ENCODE measurements at places on chromosomes 16 and 17. TPM values are rescaled to one million over a fixed set of nuclear protein-coding genes. Genes with fewer than 3 reads are reported as not detected.

Gene CD300A
- not detected for total RNA-seq

DNA sequence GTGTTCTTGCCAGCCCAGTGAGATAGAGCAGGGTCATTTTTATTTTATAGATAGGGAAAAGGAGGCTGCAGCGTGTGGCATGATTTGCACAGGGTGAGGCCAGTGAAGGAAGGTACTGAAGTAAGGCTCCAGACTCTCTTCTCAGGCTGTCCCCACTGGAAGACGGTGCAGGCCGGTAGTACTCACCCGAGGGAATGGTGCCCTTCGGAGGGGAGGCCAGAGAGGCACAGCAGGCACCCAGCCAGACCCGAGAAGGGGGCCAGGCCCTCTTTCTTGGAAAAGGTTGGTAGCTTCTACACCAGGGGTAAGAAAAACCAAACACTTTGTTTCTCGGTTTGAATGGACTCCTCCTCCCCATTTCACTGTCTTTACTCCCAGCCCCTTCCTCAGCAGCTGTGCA is 288 bp downstream of the ANKRD40CL start:
- DNase-seq = no peak

Gene MYLK3
- 0.13 TPM for total RNA-seq

GRCh38 chr17:1460233-1460632 is 4.2 kb upstream of the CRK start:
- no peak for DNase-seq

DNA sequence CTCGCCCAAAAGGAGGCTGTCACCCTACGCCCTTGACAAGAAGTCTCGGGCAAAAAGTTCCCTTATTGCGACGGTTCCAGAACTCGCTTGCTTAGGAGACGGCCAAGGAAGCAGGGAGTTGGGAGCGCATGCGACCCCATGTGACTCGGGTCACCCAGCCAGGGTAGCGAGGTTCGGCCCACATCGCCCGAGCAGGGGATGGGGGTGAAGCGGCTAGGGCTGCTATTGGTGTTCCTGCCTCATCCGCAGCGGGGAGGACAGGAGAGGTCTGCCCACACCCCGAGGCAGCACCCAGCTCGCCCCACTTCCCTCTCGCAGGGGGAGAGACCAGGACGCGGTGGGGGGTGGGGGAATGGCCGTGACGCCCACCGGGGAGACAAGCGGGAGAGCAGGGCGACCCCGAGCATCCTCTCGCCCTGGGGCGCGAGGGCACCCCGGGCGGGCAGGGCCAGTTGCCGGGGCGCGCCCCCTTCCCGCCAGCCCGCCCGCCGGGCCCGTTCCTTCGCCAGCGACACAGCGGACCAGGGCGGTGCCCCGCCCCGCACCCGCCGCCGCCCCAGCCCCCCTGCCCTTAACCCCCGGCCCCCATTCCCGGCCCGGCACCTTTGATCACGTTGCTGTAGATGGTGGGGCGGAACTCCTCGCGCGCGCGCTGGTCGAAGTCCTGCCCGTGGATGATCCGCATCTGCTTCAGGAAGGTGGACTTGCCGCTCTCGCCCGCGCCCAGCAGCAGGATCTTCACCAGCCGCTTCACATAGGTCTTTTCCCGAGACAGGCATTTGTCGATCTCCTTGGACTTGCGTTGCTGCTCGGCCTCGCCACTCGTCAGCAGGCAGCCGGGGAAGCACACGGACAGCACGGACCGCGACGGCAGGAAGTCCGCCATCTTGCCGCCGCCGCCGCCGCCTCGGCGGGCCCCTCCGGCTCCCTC is 567 bp downstream of the GNA13 start:
- DNase-seq = no peak

DNA sequence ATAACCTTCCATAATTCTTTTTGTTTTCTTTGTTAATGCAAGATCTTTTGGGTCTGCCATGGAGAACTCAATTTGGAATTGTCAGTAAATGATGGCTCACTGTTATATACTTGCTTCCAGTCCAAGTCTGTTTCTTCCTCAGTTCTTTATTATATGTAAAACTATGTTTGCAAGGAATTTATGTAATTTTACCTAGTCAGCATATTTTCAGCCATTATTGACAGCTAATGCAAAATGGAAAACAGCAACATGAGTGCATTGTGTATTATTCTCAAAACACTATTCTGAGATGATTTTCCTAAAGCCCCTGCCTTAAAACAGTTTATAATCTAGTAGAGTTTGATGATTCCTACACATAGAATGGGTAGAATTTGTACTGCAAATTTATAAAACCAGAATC is 167.5 kb downstream of the TANC2 start:
- DNase-seq = no peak

Gene ABCA8
- under 0.01 TPM for total RNA-seq

Measured in dermis microvascular lymphatic vessel endothelial cell (primary cell).